ENCODE measurements at places on chromosomes 5 and 9.

DNA sequence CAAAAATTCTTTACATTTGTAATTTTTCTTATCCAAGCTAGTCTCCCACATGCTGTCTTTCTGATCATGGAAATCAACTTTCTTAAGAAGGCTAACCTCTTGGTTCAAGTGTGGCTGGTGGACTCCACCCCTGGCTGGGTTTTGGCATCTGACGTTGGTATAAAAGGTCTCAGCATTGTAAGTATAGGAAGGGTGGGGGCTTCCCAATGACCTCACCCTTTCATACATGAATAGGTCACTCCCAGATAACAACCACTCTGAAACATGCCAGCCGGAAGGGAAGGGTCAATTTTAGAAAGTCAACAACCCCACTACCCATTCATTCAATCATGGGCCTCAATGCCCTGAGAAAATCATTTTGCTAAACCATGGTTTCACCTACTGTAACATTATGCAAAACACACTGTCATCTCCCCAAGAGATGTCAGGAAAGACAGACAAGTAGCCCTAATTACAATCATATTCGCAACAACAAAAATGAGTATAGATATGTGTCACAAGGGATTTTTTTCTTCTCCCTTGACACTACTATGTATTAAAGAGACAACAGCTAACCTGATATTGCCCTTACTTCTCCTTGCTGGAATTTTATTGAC lies 31.9 kb upstream of the PCSK5 start:
- no peak for DNase-seq

- DNase-seq, result peak; percentile 1
These were observed 13.5 kb downstream of the MOCS2 start for GRCh38 chr5:53095931-53096525.

DNA sequence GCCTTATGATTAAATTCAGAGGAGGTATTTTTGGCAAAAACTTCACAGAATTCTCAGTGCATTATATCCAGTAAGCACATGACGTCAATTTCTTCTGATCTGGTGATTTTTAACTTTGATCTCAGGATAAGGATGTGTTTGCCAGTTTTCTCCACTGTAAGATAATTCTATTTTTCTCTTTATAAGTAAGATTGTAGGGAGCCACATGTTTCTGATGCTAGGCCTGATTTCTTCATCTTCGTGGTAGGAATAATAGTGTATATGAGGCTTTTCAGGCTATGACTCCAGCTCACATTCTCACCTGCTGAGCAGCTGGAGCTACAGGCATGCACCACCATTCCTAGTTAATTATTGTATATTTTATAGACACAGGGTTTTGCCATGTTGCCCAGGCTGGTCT lies 32.1 kb upstream of the LMNB1 start:
- DNase-seq, result no peak

DNA sequence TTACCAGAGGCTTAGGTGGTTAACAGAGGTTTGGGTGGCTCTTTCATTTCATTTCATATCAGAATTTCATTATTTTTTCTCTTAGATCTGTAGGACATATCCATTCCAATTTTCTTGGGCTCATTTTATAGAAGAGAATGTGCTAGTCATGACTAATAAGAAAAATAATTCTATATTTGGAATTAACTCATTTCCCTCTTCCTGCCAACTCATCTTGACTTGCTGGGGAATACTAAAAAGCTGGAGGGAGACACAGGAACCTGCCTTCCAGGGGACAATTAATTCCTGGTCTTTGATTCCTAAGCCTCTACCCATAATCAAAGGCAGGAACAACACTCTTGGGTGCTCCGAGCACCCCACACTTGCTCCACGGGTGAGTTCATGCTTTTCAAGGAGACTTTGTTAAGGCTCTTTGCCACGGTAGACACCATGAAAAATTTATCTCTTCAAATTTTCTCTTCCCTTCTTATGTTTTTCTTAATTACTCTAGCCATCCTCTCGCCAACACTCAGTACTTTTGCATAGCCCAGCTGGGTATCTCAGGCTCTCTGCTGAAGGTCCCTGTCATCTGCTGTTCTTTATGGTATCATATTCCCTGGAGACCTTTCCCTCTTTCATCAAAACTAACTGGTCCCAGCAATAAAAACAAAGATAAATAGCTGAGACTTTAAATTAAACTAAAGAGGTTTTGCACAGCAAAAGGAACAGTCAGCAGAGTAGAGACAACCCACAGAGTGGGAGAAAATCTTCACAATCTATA lies 273.9 kb downstream of the NPR3 start:
- no peak for DNase-seq

DNA sequence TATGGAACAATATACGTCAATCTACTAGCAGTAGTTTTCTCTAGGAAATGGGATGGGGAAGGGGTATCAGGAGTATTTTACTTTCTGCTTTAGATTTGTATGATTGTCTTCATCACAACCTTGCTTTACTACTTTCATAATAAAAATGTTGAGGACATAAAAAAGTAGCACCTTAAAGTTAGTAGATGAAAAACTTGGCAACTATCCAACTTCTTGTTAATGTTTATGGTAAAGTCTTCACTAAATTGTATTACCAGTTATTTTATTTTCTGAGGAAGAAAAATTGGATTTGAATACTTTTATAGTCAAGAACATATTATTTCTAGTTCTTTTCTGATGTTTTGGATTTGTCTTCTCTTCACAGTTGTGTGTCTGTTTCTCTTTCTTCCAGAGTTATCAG lies 372.1 kb downstream of the ARRDC3 start:
- no peak for DNase-seq

DNA sequence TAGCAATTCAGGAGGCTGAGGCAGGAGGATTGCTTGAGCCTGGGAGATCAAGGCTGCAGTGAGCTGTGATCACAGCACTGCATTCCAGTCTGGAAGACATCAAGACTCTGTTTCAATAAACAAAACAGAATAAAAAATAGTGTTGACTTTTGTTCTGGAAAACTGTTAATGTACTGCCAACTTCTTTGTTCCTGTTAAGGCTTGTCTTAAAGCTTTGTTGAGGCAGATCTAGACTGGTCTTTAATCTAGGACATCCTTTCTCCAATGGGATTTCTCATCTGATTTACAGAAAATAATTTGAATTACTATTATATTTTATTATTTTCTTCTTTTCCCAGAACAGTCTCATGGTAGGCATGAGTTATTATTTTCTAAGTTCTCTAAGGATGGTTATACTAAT lies 26.0 kb downstream of the BDP1 start:
- no peak for DNase-seq

DNA sequence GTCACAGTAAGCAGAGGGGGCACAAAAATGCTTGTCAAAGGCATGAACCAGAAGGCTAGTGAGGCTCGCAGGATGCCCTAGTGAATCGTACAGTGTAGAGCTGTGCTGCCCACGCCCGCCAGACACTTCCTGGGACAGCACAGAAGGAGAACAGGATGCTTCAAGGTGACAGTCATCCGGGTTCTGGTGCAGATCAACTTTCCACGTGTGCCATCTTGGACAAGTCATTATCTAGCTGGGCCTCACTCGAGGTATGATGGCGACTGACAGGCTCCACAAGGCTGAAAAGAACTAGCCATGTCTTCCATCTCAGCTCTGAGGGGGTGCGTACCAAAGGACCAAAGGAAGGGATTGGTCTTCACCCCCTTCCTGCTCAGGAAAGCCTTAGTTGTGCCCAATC lies 14.0 kb downstream of the SPRY4 start:
- DNase-seq, result no peak

DNA sequence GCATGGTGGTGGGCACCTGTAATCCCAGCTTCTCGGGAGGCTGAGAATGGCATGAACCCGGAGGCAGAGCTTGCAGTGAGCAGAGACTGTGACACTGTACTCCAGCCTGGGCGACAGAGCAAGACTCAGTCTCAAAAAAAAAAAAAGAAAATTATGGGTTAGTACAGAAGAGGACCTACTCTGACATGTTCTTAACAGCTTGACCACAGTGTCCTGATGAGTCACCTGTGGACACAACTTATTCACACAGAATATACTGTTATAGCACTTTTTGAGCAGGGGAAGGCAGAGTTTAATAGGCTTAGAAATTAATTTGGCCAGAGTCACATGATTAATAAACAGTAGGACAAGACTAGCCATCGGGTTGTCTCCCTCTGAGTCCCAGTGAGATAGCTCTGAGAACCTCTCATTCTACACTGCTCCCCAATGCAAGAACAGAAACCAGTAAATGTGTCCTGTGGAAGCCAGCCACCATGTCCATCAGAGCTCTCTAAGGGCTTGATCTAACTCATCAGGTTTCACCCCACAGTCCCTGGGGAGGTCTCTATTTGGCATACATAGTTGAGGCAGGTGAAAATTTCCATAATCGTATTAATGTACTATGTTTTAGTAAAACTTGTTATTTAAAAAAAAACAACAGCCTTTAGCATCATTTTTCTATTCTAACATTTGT lies 1077.9 kb upstream of the C9orf72 start:
- no peak for DNase-seq

- no peak for DNase-seq
These were observed 80.5 kb downstream of the SH3RF2 start for GRCh38 chr5:146016764-146017484.

Data from NCI-H1930 (cell line).